NCI-H345 (cell line): ENCODE measurements at places on chromosomes 5 and 9.

DNA sequence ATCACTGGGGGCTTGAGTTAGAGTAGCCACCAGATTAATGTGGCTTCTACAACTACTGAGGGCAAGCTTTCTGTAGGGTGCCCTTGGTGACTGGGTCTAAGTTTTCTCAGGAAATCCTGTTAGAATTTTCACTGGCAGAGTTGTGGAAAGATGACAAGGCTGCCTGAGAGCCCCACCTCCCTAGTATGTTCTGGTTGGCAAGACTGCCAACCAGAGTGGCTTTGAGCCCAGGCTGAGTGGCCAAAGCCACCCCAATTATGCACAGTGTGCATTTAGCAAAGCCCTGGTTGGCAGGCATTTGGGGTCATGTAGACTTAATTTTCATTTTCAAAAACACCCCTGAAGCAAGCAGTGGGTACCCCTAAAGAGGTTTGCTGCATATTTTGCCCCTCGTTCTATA is 136.7 kb upstream of the HAPLN1 start:
- no peak for DNase-seq

GRCh38 chr5:35417040-35417439 is 186.8 kb upstream of the PRLR start:
- DNase-seq, result no peak

GRCh38 chr9:119289740-119290433 is 79.3 kb downstream of the BRINP1 start:
- peak; percentile 45 for DNase-seq

GRCh38 chr5:19886123-19886917 is 101.7 kb downstream of the CDH18 start:
- DNase-seq, result peak; percentile 46

GRCh38 chr9:134689321-134690181 is 47.9 kb downstream of the COL5A1 start:
- peak; percentile 46 for DNase-seq

DNA sequence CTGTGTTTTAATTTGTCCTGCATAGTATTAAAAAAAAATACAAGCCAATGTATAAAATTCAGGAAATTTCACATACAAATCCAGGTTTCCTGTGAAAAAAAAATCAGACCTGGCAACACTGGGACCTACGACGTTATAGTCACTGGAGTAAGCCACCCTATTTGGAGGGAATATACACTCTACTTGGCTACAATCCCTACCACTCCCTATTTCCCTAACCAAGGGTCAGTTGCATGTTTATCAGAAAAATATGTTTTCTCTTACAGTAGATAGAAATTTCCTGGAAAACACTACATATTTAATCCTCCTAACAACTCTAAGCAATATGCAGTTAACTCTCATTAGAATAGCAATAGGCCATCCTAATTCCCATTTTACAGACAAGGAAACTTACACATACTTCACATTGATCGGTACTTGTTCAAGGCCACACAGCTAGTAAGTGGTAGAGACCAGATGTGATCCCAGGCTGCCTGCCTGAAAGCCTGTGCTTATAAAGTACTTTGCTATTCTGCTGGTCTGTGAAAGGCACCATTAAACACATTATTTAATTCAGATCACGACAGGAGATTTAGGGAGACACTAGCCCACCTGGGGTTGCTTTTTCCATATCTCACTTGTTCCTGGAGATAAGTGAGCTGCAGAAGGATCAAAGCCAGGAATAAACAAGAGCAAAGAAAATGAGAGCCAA is 70.8 kb downstream of the MFAP3 start:
- peak; percentile 37 for DNase-seq

- no peak for DNase-seq
Observed at GRCh38 chr5:95069948-95070347, 214.9 kb downstream of the MCTP1 start.

DNA sequence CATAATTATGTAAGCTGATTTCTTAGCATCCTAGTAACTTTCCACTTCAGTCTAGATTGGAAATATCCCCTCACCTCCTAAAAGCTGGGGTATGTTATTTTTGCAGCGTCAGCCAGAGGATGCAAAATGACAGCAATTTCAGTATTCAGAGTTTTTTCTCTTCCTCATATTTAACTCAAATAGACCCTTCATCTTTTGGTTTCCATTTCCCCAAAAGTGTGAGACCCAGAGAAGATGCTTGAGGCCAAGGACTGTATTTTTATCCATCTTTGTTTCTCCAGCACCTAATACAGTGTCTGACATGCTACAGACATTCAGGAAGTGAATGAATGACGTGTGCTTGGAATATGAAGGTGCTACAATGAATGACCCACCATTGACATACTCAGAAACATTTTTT is 75.5 kb upstream of the RANBP3L start:
- no peak for DNase-seq

DNA sequence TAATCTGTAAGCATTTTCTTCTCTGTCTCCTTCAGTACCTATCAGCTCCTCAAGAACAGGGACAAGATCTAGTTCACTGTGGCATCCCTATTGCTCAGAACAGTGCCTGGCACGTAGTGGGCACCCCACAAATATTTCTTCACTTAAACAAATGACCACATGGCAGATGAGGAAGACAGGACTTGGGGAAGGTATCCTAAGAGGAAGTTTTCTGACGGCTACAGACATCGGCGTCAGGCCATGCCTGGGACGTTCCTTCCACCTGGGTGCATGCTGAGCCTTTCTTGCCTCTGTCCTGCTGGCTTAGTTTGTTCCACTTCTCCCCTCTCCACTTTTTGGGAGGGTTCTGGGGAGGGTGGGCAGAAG is 60.2 kb downstream of the NEURL1B start:
- DNase-seq, result no peak

DNA sequence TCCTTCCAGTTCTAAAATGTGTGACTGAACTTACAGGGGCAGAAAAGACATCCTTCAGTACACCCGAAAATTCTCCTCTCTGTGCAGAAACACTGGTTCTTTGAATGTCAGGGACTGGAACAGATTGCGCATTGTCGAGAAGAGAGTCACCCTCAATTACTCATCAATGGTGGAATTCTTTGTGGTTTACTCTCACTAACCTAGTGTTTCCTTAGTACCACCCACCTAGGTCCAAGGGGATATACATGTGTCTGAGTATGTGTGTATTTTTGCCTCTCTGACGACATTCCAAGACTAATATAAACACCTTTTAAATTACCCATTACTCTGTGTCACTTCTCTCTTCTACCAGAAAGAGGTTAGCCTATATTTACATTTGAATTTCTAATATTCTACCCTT is 660.8 kb downstream of the TLE1 start:
- DNase-seq, result no peak

DNA sequence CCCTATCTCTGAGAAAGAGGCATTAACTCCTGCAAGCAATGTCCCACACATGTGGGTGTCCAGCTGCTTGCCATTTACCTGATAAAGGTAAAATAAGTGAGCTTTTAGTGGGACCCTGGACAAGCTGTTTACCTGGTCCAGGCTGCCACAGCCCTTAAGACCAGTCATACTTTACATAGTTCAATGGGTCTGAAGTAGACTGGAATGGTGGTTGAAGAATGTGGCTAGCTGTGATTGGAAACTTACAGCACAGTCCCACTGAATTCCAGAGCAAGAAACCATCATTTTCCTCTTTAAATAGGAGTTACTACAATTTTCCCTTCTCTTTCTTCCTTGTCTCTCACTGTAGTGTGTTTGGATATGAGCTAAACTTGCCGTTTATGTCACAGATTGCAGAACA is 60.6 kb downstream of the GGTA1 start:
- no peak for DNase-seq

GRCh38 chr5:56159521-56159947 is 73.6 kb downstream of the ANKRD55 start:
- no peak for DNase-seq

DNA sequence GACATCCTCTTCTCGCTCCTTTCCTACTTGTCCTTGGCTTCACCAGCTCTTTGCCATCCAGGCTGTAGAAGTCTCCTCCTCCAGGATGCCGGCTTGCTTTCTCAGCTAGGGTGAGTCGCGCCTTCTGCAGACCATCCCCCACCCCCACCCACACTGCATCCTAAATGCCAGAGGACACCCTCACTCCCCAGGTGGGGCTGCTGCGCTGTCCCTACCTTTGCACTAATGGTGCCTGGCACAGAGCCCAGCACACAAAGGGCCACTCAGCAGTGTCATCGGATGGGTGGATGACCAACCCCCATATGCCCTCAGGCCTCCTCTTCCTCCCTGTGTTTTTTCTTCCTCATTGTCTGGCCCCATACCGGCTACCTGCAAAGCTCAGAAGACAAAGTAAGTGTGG is 14.8 kb downstream of the IL9 start:
- DNase-seq, result no peak

DNA sequence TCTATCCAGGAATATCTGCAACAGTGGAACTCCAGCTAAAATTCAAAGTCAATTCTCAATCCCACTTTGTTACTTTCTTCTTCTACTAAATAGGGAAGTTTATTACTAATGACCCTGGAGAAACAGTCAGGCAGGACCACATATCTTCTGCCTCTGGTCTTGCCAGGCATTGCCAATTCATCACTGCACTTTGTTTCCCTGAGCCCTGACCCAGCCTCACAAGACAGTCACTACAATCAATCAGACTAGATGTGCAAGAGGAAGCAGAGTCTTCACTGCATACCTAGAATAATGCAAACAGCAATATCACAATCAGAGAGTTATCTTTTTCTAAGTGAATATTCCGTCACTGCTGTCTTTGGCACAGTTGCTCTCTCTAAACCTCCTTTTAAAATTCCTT is 74.9 kb upstream of the GAS1 start:
- no peak for DNase-seq

DNA sequence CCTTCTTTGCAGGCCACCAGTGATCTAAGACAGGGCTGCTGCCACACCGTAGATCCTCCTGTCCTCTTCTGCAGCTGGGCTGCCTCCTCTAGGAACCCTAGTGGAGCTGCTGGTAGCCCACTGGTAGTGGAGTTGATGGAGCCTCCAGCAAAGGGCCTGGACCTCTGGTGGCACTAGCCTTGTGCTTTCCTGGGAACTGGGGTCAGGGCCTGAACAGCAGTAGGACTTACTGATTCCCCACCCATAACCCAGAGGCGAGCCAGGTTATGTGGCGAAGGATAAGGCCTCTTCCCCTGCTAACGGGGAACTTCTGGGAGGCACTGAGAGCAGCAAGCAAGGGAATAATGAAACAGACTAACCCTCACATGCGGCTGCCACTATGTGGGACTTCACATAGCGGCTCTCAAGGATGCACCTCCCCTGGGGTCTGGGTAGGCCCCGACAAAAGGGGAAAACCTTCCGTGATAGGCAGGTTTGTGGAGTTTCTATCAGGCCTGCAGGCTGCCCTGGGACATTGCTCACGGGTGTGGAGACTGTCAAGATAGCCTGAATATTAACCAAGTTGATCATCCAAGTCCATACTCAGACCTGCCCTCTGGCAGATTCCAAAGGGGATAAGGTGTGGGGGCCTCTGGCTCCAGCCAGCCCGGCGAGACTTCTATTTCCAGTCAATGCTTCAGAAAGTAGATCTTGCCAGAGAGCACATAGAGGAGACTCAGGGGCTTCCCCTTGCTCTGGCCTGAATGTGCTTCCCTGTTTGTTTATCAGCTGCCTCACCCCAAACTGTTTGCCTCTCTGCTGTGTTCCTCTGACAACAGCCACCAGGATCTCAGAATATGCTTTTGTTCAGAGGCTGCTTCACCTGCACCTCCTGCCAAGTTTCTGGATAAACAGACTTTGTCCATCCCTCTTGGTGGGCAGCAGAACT is 7.4 kb downstream of the SLC22A4 start:
- DNase-seq, result peak; percentile 32

GRCh38 chr5:159903131-159903530 is 13.2 kb upstream of the ADRA1B start:
- DNase-seq, result no peak

GRCh38 chr9:37239224-37239859 is 119.0 kb downstream of the ZCCHC7 start:
- no peak for DNase-seq

DNA sequence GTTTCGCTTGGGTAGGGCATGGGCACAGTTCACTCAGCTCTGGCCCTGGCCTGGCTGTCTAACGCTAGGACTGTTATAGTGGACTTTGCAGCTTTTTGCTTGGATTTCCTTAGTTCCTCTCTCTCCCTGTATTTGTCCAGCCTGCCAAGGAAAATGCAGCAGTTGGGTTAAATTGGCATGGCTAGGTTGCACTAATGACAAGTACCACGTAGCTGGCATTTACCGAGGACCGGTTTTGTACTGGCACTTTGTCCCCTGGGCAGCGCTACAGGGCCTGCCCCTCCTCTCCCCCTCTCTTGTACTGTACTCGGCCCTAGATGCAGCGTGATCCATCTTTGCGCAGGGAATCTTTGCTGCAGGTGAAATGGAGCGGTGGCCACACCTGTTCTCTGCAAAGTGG is 2.4 kb downstream of the WDR5 start:
- DNase-seq, result no peak

DNA sequence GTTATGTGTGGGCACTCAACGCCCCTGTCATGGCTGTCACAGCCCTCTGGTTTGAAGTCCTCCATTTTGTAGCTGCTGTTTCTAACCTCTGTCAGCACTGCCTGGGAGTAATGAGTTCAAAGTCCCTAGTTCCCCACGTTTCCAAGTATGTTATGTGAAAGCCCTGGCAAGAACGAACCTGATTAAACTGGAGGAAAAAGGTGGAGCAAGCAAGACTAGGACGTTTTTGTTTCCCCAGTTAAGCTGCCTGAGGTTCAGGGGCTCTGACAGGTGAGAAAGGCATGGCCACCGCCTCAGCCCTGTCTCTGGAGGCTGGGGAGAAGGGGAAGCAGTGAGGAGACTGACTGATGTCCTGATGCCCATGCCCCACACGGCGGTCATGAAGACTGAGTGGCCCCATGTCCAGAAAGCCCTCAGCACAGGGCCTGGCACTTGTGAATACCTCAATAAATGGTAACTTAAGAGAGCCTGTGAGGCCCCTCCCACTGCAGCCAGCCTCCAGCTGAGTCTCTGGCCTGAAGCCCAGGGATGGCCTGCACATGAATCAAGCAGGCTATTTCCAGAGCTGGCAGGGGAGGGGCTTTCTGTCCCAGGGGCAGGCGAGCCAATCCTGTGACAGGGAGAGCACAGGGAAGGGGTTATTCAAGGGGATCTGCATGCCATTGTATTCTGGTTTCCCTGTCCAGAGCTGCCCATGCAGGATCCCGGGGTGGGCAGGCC is 61.8 kb downstream of the PFDN1 start:
- peak; percentile 93 for DNase-seq

- DNase-seq, result no peak
Observed at GRCh38 chr9:128362774-128363173, 8.4 kb upstream of the URM1 start.
